Muscle of back (tissue), 13 donors: ENCODE measurements at places on chromosomes 3 and 15. TPM values are rescaled to one million over a fixed set of nuclear protein-coding genes. Genes with fewer than 3 reads are reported as not detected.

Gene STRIT1
- polyA plus RNA-seq: 44.8 TPM

Gene SHC4
- 3.2 TPM for polyA plus RNA-seq

Gene HDDC3
- polyA plus RNA-seq: 9.8 TPM

Gene CPA3
- polyA plus RNA-seq: 4.5 TPM

Gene SERINC4
- 0.83 TPM for polyA plus RNA-seq

Gene ST8SIA2
- polyA plus RNA-seq: 14.1 TPM

Gene ABTB1
- 21.0 TPM for polyA plus RNA-seq

DNA sequence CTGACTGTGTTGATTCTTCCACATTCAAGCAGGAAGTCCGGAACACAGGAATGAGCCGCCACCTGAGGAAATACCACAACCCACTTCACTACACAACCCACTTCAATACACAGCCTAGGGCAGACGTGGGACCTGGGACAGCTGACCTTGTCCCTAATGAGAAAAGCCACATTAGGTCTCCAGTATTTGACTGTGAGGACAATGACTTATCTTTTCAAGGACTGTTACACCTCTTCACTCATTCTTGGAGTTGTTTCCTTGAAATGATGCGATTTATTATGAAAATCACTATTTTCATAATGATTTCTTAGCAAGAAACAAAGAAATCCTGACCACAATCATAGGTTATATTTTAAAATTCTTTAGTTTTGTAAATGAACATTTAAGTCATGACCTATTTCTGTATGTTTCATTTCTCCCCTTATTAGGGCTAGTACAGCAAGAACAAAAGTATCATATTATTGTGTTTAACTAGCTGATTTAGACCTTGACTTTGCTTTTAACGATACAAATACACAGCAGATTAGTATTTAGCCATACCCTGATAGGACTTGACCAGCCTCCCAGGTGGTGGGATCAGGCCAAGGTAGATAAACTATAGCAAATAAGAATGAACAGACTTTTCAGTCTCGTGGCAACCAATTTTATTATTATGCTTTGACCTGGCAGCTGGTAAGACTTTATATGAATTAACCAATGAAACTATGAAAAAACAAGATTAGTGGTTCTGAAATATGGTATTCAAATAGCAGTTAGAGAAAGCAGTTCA lies 6.0 kb downstream of the RAB27A start:
- DNase-seq: no peak

GRCh38 chr15:87604857-87605446 lies 651.6 kb downstream of the NTRK3 start:
- no peak for DNase-seq

GRCh38 chr15:33392453-33392852 lies 81.7 kb downstream of the RYR3 start:
- DNase-seq: no peak

- no peak for DNase-seq
These were observed 37.5 kb downstream of the CD86 start for GRCh38 chr3:122092460-122093165.

GRCh38 chr3:125431912-125432790 lies 57.0 kb upstream of the ZNF148 start:
- no peak for DNase-seq

- DNase-seq: no peak
These were observed 307.1 kb downstream of the VPS13C start for GRCh38 chr15:61753018-61753710.

DNA sequence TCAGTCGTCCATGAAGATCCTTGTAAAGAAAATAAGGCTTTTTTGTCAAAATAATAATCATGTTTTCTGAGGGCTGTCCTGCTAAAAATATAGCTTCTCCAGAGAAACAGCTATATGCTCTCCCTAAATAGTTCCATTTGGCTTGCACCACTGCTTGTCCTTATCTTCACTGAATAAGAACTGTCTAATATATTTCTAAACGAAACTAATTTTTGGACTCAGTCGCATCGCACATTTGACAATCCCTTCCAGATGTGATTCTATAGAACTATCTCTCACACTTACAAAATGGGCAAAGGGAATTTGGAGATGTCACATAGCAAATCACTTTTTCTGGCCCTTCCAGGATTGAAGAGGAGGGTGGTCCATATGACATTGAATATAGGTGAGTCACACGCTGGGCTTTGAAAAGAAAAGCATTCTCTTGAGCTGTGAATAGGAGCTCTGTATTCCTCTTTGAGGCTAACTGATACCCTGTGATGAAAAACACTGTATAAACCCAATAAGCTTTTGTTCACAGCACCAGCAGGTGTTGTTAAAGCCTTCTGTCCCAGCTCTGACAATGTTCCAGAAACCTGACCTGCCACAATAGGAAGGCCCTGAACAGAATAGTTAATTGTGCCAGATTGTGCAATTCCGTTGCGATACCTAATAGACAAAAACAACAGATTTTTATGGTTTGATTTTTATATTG lies 1144.2 kb downstream of the ROBO2 start:
- peak; percentile 22 for DNase-seq

DNA sequence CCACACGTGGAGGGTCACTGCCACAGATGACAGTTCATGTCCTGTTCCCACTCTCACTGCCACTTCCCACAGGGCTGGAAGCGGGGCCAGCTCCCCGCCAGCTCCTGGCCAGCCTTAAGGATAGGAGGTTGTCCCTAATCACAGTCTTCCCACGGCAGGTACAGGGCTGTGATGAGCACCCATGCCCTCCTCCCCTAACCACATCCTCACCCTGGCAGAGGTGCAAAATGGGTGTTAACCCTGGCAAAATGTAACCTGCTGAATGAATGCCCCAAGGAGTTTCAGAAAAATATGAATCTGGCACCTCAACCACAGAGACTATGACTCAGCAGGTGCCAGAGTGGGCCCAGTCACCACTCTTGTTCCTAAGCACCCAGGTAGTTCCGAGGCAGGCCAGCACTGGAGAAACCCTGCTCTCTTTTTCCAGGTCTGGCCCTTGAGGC lies 185.1 kb upstream of the TPM1 start:
- DNase-seq: no peak

- DNase-seq: no peak
These were observed 580.4 kb downstream of the ROBO1 start for GRCh38 chr3:79187426-79187825.

DNA sequence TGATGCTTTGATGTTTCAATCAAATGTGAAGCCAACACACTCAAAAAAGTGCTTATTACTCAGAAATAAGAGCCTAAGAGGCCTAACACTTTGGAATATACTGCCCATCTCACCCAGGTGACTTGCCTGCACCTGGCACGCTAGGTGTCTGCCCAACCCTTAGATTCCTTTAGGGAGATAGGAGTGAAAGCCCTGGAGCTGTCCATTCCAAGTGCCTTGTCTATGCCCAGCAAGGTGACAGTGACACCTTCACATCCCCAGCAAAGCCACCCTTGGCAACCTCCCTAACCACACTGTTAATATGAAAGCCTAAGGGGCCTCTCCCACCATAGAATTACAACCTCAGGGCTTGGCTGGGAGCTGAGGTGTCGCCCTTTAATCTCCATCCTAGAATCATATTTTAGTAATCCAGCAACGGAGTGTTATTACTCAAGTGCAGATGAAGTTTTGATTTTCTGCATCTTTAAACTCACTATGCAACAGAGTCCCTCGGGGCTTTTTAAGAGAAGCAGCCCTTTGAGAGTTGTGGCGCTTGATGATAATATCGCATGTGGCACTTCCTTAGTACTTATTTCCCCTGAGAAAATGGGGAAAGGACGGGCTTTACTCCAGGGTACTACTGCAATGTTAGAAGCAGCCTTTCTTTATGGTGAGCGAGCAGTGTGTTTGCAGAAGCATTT lies 24.8 kb downstream of the ATP10A start:
- no peak for DNase-seq

GRCh38 chr15:65038428-65038827 lies 6.8 kb upstream of the SLC51B start:
- DNase-seq: no peak

DNA sequence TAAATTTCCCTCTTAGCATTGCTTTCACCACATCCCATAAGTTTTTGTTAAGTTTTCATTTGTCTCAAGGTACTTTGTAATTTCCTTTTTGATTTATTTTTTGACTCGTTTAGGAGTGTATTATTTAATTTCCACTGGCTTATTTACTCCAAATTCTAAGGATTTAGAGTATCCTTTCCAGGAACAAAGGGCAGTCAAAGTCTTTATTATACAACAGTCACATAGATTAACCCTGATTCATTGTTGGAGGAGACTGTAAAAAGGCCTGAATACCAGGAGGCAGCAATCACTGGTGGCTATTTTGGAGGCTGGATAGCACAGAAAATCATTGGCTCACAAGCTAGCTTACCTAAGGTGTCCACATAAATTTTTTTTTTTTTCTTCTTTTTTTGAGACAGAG lies 39.9 kb downstream of the OIP5 start:
- no peak for DNase-seq

GRCh38 chr15:101541501-101542292 lies 52.2 kb upstream of the PCSK6 start:
- DNase-seq: no peak

- DNase-seq: no peak
These were observed 436.6 kb downstream of the LPP start for GRCh38 chr3:188590557-188590956.

- no peak for DNase-seq
These were observed 1.4 kb upstream of the RARRES1 start for GRCh38 chr3:158733656-158734055.

- no peak for DNase-seq
These were observed 35.0 kb downstream of the C3orf85 start for GRCh38 chr3:109171479-109171878.

DNA sequence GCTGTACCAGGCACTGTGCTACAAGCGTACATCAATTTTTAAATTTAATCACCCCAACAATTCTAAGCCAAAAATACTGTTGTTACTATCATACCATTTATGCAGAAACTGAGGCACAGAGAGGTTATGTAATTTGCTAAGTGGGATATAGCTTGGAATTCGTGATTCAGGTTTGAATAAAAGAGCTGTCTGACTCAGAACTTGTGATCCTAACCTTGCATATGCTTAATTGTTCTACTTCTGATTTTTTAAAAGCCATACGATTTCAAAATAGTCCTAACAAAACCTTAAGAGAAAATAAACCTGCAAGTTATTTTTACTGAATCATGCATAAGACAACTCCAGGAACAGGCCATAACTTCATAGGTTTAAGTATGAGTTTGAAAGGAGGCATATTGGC lies 498.0 kb upstream of the CFAP20DC start:
- no peak for DNase-seq

DNA sequence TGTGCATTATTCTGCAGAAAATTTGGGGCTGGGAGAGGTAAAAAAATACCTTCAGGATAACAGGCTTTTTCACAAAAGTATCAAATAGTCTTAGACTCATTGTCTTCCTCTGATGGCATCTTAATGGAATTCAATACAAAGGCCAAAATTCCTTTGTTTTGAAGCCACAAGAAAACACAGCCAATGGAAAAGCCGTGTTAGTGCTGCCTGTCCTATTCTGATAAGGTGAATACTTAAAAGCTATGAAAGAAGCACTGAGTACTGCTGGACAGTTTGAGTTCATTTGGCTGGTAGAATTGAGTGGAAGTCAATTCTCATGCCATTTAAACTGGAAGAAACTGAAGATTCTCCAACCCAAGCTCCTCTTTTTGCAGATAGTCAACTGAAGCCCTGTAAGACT lies 395.3 kb upstream of the TPRG1 start:
- no peak for DNase-seq

- peak; percentile 17 for DNase-seq
These were observed 910.0 kb upstream of the ROBO1 start for GRCh38 chr3:80677796-80678195.

GRCh38 chr3:163735394-163735793 lies 1342.9 kb downstream of the SI start:
- DNase-seq: no peak

DNA sequence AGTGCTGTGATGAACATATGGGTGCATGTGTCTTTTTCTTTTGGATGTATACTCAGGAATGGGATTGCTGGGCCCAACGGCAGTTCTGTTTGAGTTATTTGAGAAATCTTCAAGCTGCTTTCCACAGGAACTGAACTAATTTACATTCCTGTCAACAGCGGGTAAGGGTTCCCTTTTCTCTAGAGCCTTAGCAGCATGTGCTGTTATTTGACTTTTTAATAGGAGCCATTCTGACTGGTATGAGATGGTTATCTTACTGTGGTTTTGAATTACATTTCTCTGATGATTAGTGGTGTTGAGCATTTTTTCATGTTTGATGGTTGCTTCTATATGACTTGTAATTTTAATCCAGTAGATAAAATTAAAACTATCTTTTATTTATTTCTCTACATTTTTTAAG lies 1168.6 kb upstream of the ALCAM start:
- no peak for DNase-seq

- DNase-seq: no peak
These were observed 506.1 kb upstream of the PROK2 start for GRCh38 chr3:72290859-72291638.

DNA sequence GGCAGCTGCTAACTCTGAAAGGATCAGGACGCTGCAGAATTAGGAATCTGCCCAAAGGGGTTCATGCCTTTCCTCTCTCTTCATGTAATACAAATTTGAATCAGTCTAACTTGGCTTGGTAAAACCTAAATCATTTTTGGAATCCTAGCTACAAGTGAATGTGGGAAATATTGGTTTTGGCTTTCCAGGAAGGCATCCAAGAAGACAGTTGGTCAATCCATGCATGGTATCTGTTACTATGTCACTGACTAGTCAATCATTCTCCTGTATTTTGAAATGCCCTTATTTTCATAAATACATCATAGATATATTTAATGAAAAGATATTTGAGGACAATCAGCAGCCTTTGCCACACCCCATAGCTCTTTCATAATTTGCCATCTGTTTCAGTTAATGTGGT lies 7.5 kb upstream of the PLS1 start:
- DNase-seq: no peak
